ENCODE measurements at places on chromosomes 7 and 10. TPM values are rescaled to one million over a fixed set of nuclear protein-coding genes. Genes with fewer than 3 reads are reported as not detected.

DNA sequence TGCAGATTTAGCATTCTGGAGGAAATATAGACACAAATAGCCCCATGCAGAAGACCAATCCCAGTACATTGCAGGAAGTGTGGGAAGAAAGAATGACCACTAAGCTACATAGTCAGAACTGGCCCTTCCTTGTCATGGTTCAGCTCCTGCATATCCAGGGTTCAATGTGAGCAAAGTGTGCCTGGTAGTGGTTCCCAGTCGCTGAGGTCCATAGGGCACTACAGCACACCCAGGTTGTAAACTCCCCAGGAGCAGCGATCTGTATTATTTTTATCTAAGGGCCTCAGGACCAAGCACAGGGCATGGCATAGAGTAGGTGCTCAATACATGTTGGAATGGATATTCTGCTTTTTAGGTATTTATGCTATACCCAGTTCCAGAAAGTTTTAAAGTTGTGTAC lies 114.4 kb downstream of the RTKN2 start:
- DNase-seq, result no peak

DNA sequence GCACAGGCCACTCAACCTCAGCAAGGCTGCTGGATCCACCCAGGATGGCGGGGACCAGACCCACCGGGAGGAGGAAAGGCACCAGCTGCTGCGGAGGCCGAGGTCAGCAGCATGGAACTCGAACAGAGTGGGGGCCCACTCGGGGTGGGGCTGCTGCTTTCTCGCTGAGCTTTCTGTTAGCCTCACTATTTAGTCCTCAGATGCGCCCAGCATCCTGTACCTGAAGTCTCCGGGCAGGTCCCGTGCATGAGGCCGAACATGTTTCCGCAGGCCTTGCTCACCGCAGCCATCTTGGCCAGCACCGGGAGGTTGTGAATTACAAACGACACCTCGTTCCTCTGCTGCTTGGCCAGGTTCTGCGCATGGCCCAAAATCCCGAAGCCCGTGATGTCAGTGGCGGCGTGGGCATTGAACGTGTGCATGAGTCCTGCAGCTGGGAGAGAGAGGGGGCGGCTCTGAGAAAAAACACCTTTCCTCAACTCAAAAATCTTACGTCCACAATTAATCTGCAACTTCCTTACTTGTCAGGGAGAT lies 22.8 kb upstream of the PHYH start:
- no peak for DNase-seq

Gene CNPY1
- not detected for total RNA-seq

DNA sequence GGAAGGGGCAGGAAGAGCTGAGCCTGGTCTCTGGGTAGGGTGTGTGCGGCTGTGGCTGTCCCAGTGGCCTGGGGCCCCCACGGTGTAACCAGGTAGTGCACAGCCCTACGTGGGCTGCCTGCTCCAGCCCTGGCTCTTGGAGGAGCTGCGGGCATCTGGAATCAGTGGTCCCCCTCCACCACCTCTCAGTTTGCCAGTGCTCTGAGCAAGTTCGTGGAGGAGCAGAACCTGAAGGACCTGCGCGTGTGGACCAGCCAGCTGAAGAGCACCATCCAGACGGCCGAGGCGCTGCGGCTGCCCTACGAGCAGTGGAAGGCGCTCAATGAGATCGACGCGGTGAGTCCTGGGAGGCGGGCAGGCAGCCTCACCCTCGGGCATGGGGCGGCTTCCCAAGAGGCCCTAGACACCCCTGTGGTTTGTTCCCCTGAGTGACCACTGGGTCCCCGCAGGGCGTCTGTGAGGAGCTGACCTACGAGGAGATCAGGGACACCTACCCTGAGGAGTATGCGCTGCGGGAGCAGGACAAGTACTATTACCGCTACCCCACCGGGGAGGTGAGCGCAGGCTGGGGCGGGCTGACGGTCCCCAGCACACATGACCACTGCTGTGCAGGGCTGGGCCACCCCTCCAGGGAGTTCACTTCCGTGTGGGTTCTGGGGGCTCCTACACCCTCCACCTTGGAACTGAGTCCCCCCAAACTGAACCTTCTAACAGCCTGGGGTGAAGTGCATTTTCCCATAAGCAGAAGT lies 18.6 kb downstream of the PFKFB3 start:
- no peak for DNase-seq

- peak; percentile 41 for DNase-seq
Measured at GRCh38 chr7:139618482-139619366, 95.2 kb downstream of the CLEC2L start.

Gene PCLO
- under 0.01 TPM for total RNA-seq
